ENCODE measurements at places on chromosomes 4 and X.

DNA sequence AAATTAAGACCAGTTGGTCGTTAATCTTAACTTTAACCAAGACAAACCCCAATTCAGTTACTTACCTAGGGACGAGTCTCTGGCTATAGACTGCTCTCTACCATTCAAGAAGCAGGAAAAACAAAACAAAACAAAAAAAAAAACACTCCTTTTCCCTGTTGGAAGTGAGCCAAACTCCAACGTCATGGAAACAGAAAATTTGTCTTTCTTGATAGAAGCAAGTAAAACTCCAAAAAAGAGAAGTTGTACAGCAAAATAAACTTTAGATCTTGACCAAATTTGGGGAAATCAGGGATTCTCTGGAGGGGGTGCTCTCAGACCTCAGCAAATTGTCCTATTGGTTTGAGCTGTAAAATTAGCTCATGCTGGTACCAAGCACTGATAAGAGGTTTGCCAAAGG lies 3.7 kb downstream of the CNGA1 start:
- DNase-seq, result no peak

GRCh38 chr4:107757283-107757682 lies 37.2 kb upstream of the PAPSS1 start:
- DNase-seq, result no peak

GRCh38 chrX:42129022-42129940 lies 205.9 kb upstream of the CASK start:
- no peak for DNase-seq

DNA sequence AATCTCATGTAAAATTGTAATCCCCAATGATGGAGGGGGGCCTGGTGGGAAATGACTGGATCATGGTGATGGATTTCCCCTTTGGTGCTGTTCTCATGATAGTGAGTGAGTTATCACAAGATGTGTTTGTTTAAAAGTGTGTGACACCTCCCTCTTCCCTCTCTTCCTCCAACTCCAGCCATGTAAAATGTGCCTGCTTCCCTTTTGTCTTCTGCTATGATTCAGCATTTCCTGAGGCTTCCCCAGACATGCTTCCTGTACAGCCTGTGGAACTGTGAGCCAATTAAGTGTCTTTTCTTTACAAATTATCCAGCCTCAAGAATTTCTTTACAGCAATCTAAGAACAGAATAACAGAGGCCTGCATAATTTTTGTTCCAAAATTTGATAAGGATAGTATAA lies 85.2 kb downstream of the ANAPC10 start:
- peak; percentile 65 for DNase-seq

- no peak for DNase-seq
These were observed 15.6 kb downstream of the NELFA start for GRCh38 chr4:1993169-1993516.

GRCh38 chrX:38513112-38513742 lies 48.1 kb upstream of the TSPAN7 start:
- no peak for DNase-seq

- peak; percentile 60 for DNase-seq
These were observed 2.1 kb downstream of the GAB3 start for GRCh38 chrX:154748712-154749339.

GRCh38 chr4:181701214-181701613 lies 542.0 kb upstream of the TENM3 start:
- no peak for DNase-seq

GRCh38 chr4:73211968-73212367 lies 46.6 kb downstream of the ANKRD17 start:
- DNase-seq, result no peak

DNA sequence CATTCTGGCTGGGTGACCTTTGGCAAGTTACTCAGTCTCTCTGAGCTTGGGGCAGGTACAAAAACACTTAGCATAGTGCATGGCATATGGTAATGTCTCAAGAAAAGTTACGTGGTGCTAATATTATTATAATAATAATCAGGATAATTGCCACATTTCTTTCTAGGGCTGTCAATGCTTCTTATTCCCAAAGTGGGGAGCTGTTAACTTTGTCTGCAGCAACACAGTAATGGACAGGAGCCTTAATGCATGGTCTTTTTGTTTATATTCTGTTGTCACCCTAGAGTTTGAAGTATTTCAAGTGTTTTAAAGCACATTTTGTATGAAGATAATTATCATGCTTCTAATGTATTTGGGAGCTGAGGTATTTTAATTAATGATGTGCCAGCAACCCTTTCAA lies 121.8 kb downstream of the FHIP1A start:
- no peak for DNase-seq

DNA sequence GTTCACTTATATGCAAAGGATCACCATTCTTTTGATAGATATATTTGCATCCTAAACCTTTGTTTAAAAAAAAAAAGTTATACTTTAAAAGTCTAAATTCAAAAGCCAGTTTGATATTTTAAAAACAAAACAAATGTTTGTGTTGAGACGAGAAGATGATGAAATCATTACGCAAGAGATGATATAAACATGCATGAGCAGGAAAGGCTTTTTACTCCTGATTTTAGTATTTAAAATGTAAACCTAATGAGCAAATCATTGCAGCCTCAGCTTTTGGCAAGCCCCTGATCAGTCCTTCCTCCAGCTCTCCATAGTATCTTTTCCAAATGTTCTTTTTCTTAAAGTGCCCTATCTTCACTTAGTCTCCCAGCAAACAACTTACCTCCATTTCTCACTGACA lies 115.6 kb downstream of the ARAP2 start:
- DNase-seq, result no peak

DNA sequence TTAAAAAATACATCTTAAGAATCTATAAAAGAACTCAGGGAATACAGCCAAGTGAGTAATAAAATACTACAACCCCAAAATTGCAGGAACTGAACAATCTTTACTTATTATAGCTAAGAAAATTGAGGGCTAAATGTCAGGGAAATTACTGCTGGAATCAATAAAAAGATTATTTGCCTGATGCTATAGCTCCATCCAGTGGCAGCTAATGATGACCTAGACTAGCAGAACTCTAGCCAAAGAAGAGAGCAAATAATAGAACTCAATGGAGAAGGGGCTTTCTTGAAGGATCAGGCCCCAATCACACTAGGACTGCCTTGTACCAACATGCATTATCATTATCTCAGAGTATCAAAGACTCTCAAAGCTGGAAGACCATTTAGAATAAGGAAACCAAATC lies 85.0 kb upstream of the FAM241A start:
- DNase-seq, result peak; percentile 10

GRCh38 chrX:41802958-41803357 lies 79.0 kb downstream of the GPR82 start:
- DNase-seq, result no peak

GRCh38 chr4:86376850-86377249 lies 17.0 kb upstream of the MAPK10 start:
- no peak for DNase-seq

DNA sequence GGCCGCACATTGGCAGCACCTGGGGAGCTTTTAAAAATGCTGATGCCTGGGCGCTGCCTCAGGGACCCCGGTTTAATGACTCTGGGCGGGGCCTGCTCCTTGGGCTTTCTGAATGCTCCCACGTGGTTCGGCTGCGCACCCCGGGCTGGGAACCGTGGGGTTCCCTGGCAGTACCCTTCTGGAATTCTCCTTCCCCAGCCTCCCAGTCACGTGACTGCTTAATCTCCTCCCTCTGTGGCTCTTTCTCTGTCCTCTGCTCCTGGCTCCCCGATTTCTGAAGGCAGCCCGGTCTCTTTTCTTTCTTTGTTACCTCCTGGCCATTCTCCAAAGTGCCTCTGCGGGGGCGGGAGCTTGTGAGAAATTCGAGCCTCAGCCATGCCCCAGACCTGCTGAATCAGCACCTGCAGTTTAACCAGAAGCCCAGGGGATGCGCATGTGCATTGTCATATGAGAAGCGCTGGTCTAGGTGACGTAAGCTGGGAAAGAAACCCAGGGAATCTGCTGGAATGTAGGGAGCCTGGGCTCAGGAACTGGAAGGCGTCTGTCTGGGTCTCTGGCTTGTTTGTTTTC lies 16.6 kb downstream of the CLCN4 start:
- peak; percentile 91 for DNase-seq

DNA sequence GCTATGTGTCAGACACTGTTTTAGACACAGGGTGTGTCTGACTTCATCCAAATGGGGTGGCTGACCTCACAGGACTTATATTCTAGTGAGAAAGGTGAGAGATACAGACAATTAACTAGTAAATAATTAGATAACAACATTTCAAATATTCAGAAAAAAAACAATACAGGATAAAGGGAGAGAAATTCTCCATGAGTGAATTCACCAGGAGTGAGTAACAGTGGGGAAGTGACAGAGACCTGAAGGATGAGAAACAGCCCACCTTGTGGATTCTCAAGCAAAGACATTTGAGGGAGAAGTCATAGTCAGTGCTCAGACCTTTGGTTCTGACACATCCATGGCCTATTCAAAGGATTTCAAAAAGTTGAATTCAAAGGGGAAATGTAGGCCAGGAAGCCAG lies 627.9 kb downstream of the IQCM start:
- DNase-seq, result no peak

- no peak for DNase-seq
These were observed 118.6 kb downstream of the CCSER1 start for GRCh38 chr4:90245837-90246236.

- peak; percentile 80 for DNase-seq
These were observed 79.5 kb upstream of the FAM9C start for GRCh38 chrX:13123857-13124345.

DNA sequence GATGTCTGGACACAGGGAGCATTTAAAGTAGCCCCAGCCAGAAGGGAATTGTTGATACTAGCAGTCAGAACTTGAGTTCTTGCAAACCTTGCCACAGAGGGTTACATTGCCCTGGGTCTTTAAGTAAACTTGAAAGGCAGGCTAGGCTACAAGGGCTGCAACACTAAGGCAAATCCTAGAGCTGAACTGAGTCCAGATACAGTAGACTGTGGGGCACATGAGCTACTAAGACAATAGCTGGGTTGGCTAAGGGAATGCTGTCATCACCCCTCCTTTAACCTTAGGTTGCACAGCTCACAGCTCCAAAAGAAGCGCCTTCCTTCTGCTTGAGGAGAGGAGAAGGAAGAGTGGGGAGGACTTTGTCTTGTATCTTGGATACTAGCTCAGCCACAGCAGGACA lies 35.6 kb downstream of the SH3BGRL start:
- DNase-seq, result no peak
